ENCODE measurements at places on chromosomes 7 and 10.

DNA sequence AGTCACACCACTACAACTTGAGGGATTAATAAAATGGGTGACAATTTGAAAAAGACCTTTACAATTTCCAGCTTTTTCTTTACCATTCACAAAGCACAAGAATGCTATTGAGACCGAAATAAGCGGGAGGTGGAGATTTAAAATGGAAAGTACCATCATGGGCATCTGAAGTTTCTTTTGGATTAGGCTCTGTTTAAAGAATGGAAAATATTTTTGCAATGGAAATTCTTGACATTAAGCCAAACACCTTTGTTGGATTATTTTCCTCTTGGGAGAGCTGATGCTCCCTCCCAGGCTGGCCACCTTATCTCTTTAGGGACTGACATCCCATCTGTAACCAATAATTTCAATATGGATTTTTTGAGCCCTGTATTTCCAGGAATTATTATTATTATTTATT is 62.5 kb downstream of the BPGM start:
- DNase-seq = no peak

DNA sequence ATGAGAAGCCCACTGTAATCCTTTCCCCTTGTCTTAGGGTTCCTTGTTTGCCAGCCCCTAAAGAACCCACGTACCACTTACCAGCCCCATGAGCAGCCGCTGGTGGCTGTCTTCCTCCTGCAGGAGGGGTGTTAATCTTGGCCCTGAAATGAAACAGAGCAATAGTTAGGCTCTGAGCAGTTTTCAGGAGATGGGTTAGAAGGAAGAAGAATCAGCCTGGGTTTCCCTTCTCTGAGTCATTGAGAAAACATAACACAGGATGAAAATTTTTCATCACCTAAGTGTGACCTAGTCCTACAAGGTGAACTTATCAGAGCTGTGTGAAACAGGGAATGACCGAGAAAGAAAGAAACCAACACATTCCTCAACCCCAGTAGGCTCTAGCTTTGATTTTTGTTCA is 90.0 kb downstream of the GSAP start:
- no peak for DNase-seq

DNA sequence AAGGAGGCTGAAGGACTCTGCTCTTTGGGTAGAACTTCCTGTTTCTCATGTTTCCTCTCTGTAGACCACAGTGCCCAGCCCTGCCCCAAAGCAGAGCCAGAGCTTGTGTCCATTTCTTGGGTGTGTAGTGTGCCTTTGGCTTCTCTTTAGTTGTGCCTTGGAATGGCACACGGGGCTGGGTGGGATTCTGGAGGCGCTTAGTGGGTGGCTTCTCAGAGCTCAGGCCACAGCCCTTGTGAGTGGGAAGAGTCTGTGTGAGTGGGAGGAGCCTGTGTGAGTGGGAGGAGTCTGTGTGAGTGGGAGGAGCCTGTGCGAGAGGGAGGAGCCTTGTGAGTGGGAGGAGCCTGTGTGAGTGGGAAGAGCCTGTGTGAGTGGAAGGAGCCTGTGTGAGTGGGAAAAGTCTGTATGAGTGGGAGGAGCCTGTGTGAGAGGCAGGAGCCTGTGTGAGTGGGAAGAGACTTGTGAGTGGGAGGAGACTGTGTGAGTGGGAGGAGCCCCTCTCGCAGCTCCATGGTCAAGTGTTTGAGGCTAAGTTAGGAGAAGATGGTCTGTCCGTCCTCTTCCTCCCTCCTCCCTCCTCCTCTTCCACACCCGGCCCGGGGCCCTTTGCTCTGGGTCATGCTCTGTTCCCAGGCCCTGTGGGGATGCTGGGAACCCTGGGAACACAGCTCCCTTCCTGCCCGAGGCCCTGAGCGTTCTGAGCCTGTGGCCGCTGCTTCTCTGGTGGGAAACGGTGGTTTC is 153.0 kb downstream of the GRK5 start:
- no peak for DNase-seq

DNA sequence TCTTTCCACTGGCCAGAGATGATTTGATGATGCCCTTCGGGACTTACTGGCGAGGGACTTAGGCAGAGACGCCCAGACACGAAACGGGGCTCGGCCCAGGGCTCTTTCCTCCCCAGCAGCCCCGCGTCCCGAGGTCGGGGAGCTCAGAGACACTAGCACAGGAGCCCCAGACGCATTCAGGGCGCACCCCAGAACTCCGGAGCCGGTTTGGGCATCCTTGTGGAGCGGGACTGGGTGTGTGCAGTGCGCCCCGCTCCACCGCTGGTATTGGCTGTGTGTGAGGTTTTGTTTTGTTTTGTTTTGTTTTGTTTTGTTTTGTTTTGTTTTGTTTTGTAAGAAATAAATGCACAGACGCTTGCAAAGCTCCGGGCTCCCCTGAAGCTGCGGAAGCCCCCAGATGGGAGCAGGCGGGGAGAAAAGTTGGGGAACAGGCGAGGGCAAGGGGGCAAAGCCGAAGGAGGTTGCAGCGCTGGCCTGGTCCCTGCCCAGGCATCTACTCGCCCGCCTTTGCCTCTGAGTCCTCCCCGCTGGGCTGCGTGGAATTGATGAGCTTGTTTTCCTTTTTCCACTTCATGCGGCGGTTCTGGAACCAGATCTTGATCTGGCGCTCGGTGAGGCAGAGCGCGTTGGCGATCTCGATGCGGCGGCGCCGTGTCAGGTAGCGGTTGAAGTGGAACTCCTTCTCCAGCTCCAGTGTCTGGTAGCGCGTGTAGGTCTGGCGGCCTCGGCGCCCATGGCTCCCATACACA is 1.9 kb upstream of the HOXA5 start:
- no peak for DNase-seq

GRCh38 chr7:98330926-98331529 is 49.5 kb downstream of the BRI3 start:
- no peak for DNase-seq

GRCh38 chr10:126798649-126799048 is 106.6 kb upstream of the DOCK1 start:
- no peak for DNase-seq

- DNase-seq = no peak
Observed at GRCh38 chr10:84160663-84161362, 12.8 kb upstream of the GPR15LG start.

DNA sequence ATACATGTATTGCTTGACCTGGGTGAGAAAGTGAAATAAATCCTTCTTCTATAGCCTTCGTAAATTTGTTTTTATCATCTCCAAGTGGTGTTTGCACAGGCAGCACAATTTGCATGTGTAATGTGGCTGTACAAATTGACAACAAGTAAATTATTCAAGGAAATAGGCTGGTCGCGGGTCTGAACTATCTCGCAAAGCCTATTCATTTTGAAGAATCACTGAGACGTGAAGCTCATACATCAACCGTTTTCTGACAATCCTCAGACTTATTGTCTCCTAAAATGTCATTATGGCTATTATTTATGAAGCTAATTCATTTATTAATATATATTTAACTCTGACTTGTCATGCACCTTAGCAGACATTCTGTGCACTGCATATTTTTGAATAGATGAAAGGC is 16.2 kb upstream of the FAM204A start:
- DNase-seq = no peak

DNA sequence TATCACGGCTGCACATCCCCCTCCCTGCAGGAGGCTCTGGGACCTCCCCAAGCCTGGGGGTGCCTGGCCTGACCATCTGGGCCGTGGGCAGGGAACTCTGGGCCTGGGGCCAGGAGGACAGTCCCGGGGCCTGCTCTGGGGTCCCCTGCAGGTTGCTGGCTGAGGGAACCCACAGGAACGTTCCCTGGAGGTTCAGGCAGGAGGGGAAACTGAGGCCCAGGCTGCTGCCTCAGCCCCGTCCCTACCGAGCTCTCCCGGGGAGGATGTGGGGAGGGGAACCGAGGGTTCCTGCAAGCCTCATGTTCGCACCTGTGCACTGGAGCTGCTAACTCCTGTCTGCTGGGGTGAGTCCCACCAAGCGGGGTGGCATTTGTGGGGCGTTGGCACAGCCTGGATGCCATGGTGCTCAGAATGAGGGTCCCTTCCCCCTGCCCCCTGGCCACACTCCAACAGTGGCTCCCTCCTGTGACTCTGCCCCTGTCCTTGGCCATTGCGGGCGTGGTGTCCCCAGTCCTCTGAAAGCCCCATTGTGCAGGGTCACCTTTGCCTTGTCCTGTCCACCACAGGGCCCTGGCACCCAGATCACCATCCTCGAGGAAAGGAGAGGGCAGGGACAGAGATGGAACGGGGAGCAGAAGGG is 9.4 kb downstream of the ELFN1 start:
- DNase-seq = no peak
